ENCODE measurements at places on chromosomes 6 and 20. TPM values are rescaled to one million over a fixed set of nuclear protein-coding genes. Genes with fewer than 3 reads are reported as not detected.

TFAP2B gene
- not detected for total RNA-seq

KCNG1 gene
- total RNA-seq: not detected

BFSP1 gene
- 0.30 TPM for total RNA-seq

TMEM74B gene
- not detected for total RNA-seq

FBXO5 gene
- 8.3 TPM for total RNA-seq

BMP5 gene
- not detected for total RNA-seq

ID4 gene
- total RNA-seq: not detected
